Smooth muscle cell of the brain vasculature (primary cell): ENCODE measurements at places on chromosomes 5 and 9.

DNA sequence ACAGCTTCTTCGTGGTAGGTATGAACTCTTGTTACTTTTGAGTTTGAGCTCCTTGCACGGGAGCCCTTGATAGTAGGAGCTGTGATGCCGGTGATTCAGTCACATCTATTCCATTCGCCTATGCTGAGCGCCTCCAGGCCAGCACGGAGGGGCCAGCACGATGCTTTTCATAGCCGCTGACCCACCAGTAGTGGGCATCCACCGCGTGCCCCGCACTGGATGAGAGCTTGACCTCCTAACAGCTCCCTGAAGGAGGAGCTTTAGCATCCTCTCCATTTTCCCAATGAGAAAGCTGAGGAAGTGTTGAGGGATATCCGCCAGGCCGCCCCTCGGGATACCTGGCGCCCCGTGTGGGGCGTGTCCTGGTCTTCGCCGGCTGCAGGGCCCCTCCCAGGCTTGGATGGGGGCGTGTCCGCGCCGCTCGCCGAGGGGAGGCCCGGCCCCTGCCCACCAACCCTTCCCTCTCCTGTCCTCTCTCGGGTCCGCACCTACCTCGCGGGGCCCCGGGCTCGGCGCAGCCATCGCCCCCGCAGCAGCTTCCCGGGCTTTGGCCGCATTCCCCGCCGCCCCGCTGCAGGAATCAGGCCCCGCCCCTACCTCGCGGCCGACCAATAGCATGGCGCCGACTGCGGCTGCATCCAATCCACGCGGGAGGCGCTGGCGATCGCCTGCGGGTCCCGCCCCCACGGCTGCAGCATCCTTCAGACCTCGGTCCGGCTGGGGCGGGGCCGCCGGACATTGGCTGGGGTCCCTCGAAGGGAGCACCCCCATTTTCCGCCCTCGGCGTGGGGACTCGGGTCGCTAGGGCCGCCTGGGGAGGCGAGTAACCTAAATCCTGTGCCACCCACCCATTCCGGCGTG, at the start of gene PIP5KL1:
TSS of gene PIP5KL1 (minus strand) at position 547 of the 861 bp plus-strand sequence. CDS start at position 522, 25 bp downstream.
- peak; percentile 68 for DNase-seq

DNA sequence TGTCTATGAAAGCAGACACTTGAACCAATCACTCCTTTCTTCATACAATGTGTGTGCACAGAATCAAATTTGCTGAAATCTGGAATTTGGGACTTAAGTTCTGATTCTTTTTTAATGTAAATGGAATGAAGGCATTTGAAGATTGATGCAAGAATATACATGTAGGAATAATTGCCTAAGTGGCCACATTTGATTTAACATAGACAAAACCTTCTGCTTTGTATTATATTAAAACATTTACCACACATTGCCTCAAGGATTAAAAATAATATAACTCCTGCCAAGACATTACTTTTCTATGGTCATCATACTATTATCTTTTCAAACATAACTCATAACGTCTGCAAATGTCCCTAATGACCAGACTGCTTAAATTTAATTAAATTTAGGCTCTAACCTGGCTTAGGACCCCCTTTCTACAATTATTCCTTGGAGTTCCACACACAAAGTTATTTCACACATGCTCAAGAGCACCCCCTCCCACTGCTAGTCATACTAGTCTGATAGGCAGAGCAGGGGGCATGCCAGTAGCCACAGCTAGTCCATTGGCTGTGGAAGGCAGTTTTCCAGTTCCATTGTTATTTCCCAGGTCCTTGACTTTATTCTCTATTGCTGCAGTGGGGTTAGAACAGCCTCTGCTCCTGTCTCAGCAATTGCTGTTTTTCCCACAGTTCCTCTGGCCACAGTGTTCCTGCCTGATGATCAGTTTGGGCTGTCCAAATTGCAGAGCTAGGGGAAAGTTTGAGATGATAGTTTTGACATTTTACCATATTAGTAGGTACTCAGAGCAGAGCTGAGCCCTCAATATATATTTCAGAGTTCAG, 360.6 kb upstream of the GRAMD2B start:
- no peak for DNase-seq

DNA sequence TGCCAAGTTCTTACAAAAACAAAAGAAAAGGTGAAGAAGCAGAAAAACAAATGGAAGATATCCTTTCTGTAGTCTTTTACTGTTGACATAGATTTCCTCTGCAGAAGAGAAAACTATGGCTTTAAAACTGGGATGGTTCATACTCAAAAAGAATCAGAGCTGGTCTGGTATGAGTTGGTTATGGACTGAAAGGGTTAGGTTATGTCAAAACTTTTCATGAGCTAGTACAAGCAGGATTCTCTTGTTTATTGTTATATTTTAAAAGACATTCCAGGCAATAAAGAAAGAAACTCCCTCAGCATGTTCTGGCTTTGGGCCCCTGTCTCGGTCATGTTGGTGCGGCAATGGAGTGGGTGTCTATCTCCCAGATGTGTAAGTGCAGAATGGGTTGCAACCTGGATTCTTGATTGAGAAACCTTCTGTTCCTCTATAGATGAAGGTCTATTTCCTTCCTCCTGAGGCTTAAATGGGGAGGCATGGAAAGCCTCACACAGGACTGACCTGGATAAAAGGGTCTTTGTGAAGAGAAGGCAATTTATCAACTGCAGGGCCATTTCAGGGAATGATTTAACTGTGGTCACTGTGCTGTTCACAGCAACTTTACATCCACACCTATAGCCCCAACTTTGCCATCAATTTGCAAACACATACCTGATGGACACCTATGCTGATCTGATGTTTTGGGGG, 209.6 kb upstream of the TNC start:
- no peak for DNase-seq

DNA sequence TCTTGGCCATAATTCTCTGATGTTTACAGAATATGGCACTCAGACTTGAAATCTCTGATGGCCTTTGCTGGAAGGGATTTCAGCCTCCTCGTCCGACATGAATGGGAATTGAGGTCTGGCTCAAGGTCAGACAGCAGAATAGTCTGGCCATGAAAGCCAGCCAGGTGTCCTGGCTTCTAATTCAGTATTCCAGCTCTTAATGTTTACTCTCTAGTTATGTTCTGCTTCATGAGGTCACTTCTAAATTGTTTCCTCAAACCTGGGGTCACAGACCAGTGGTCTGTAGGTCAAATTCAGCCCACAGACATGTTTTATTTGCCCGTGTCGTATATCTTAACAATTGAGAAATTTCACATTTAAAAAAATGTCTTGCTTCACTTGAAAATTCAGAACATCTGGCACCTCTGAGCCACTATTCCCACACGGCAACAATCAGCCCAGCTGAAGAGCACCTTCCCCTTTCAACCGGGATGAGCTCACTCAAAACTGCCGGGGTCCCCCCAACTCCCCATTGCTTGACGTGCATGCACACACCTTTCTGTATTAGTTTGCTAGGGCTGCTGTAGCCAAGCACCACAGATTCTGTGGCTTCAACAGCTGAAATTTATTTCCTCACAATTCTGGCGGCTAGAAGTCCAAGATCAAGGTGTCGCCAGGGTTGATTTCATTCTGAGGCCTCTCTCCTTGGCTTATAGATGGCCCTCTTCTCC, 243.5 kb downstream of the ENC1 start:
- no peak for DNase-seq

- DNase-seq: no peak
Observed at GRCh38 chr5:29795096-29795652, 1398.3 kb upstream of the CDH6 start.

GRCh38 chr5:172251419-172251818, 32.1 kb downstream of the UBTD2 start:
- DNase-seq: no peak

GRCh38 chr5:10797261-10797660, 36.2 kb upstream of the DAP start:
- no peak for DNase-seq

- DNase-seq: no peak
Observed at GRCh38 chr9:71740199-71740598, 28.1 kb downstream of the CEMIP2 start.

DNA sequence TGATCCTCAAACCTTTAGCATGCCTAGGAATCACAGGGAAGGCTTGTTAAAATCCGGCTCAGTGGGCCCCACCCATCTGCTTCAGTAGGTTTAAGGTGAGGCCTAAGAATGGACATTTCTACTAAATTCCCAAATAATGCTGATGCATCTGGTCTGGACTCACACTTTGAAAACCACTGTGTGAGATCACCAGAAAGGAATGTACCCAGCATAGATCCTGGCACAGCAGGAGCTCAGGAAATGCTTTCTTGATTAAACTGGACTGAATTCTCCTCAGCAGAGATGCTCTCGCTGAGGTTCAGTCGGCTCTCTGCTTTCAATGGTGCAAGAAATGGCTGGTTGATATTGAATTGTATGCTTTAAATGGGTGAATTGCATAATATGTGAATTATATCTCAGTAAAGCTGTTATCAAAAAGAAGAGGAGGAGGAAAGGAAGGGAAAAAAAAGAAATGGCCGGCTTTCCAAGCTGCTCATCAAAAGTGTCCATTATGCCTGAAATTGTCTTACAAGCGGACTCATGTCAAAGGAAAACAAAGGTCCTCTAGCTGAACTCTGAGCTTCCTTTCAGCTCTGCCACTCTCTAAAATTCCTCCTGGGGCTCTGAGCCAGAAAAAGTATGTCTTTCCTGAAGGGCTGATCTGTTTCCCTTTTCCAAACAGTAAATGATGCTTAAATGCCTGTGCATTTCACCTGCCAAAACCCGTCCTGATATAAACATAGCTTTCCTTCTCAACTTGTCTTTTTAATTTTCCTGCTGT, 77.6 kb upstream of the SAP30L start:
- DNase-seq: peak; percentile 91
